ENCODE measurements at places on chromosomes 11 and 22.

DNA sequence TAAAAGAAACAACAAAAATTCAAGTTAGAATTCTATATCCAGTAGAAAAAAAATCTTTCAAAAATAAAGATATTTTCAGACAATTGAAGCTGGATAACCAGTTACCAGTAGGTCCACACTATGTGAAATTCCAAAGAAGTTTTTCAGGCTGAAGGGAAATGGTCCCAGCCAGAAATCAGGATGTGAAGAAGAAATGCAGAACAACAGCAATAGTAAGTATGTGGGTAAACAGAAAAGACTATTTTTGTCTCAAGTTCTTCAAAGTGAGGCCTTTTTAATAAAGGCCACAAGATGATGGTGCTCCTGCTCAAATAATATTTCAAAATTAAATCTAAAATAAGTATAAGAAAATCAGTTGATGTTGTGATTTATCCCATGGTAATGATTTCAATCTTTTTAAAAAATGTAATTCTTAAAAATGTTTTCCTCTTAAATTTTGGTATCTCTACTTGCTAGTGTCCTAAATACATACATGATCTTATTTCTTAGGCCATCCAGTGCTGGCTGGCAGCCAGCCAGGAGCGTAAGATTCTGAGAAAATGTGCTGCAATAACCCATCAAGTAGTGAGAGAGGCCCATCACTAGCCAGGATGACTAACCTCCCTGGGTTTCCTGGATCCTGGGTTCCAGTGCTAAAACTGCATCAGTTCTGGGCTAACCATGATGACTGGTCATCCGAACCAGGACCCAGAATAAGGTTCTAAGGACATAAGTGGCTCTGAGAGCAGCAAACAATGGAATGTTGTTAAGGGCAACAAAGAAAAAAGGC lies 15.6 kb upstream of the UCP3 start:
- no peak for DNase-seq

GRCh38 chr11:74770456-74770855 lies 21.8 kb downstream of the RNF169 start:
- DNase-seq: no peak

DNA sequence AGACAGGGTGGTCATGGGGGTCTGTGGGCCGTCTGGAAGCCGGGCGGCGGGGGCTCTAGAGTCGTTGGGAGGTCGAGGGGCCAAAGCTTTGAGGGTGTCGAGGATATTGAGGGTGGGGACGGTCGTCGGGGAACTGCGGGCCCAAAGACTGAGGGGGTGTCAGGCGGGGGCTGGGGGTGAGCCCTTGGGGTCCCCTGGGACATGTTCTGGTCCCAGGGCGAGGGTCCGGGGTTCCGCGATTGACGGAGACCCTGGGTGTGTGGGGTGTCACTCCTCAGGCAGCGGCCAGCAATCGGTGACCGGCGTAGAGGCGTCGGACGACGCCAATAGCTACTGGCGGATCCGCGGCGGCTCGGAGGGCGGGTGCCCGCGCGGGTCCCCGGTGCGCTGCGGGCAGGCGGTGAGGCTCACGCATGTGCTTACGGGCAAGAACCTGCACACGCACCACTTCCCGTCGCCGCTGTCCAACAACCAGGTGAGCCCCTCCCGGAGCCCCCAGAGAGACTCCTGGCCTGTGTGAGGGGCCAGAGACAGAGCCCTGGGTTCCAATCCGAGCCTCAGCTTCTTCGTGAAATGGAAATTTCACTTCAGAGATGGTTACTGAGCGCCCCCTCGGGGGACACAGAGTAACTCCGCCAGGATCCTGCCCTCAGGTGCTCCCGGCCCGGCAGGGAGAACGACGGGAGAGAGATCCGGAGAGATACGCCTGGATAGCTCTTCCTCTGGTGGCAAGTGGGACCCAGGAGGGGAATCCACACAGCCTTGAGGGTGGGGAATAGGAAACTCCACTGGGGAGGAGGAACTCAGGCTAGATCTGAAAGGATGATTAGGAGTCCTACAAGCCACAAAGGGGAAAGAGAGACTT lies 714 bp downstream of the SDF2L1 start:
- peak; percentile 50 for DNase-seq

DNA sequence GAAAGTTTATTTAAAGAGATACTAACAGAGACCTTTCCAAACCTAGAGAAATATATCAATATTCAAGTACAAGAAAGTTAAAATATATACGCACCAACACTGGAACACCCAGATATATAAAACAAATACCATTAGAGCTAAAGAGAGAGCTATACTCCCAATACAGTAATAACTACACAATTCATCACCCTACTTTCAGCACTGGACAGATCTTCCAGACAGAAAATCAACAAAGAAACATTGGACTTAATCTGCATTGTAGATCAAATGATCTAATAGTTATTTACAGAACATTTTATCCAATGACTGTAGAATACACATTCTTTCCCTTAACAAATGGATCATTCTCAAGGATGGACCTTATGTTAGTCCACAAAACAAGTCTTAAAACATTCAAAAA lies 311.9 kb downstream of the METTL15 start:
- DNase-seq: no peak

DNA sequence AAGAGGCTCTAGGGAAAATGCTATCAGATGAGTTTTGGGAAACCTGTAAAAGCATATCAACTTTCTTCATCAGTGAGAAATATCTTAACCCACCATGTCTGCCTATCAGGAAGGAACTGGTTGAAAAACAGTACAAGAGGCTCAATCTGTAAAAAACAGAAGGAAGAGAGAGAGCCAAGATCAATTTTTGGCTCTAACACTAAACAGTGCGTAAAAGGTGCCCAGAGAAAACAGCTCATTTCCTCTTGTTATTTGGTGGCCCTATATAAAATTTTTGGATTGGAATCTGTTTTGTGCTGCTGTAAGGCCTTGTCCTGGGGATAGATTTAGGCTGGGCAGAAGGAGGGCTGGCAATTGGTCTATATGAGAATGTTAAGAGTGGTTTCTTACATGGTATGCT lies 12.1 kb downstream of the MS4A2 start:
- DNase-seq: no peak

- no peak for DNase-seq
Observed at GRCh38 chr11:112784323-112785073, 176.7 kb upstream of the NCAM1 start.

- no peak for DNase-seq
Observed at GRCh38 chr11:114179234-114179941, 116.8 kb upstream of the NNMT start.

- no peak for DNase-seq
Observed at GRCh38 chr11:36312611-36313472, 16.8 kb downstream of the PRR5L start.

DNA sequence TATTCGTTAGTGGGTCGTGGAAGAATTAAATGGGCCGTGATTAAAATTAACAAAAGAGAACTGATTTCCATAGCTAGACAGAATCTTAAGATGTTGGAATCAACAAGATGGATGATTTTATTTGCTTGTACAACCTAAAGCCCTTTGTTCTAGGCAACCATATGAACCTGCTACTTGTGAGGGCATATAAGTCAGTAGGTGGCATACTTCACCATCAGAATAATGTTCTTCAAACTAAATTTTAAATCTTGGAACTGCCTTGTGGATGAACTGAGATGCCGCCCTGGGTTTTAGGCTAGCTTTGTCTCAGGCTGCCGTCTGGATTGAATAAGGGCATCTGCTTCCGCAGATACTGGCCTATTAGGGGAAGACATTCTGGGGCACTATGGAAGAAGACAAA lies 40.9 kb downstream of the CSRP3 start:
- DNase-seq: no peak

DNA sequence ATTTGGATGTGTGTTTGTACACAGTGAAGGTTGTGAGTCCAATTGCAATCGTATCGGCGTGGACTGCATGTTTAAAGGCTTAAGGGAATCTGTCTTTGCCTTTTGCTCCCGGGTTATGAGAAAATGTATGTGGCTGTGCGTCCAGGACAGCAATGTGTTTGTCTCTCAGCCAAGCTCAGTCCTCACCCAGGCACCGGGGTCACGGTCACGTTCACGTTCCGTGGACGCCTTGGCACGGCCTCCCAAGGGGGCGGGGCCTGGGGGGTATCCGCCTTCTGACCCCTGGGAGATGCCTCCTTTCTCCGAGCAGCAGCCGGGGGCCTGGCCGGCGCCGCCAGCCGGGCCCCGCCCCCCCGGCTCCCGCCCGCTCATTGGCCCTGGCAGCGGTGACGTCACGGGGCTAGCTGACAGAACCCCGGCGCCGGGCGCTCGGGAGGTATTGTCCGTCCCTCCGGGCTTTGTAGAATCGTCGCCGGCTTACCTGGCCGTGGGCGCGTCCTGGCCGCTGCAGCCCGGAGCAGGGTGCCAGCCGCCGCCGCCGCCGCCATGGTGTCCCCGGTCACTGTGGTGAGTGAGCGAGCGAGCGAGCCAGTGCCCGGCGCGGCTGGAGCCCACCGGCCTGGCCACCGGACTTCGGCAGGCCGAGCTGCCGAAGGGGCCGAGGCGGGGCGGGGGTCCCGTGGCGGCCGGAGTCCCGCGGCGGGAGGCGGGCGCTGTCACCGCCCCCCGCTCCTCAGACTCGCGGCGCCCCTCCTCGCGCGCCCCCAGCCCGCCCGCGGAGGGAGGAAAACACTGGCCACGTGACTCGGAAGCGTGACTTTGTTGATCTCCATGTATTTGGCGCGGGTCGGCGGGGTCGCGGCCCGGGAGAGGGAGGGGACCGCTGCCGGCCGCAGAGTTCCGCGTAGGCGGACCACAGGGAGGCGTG lies at the start of gene TMEM86A:
TSS of gene TMEM86A (plus strand) at position 439 of the 928 bp plus-strand sequence. CDS start at position 547, 108 bp downstream.
- peak; percentile 75 for DNase-seq

DNA sequence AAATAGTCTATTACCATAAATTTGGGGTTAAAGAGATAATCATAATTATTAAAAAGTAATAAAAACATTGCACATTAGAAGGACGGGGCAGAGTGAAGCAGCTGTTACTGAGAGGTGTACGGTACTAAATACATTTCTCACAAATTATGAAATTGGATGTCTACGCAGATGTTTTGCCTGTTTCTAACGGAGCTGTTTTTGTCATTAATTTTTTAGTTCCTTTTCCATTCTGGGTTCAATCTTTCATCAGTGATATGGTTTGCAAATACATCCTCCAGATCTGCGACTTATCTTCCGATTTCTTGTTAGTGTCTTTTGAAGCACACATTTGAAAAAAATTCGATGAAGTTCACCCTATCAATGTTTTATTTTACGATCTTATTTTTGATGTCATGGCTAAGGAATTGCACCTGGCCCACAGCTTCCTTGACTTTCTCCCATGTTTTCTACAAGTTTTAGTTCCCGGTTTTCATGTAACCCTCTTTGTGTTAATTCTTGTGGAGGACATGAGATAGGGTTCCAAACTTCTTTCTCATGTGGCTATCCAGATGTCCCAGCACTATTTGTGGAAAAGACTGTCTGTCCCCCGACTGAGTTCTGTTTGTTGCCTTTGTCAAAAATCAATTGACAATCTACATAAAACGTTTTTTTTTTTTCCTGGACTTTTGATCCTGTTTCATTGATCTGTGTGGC lies 21.3 kb upstream of the KRTAP5-6 start:
- DNase-seq: no peak

DNA sequence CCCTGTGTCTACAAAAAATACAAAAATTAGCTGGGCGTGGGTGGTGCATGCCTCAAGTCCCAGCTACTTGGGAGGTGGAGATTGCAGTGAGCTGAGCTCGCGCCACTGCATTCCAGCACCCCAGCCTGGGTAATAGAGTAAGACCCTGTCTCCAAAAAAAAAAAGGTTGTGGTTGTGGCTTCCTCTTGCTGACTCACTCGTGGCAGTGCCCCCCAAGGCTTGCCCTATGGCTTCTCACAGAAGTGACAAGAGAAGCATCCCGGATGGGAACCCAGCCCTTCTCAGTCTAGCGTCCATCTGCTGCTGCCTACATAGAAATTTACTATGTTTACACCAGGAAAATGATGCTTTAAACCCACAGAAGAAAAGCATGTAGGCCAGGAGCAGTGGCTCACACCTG lies 68.5 kb upstream of the PITPNB start:
- DNase-seq: no peak

DNA sequence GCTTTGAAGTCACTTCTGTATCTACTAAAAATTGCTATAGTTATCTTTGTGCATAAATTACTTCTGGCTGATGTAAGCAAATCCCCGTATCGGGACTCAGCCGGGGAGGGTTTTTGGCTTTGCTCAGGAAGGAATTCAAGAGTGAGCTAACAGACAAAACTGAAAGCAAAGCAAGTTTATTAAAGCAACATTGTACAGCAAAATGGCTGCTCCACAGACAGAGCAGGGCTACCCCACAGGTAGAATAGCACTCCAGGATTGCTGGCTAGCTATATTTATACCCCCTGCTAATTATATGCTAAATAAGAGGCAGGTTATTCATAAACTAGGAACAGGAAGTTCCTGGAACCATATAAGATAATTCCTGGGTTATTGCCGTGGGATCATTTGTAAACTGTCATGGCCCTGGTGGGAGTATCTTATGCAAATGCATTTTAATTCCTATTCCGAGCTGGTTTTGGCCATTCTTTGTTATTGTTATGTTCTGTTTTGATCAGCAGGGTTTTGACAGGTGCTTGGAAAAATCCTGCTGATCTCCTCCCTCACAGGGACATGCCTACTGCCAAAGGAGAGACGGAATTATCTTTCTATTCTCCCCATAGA lies 15.2 kb downstream of the MIF start:
- DNase-seq: no peak

- DNase-seq: no peak
Observed at GRCh38 chr11:28537822-28538221, 429.6 kb downstream of the METTL15 start.

- DNase-seq: no peak
Observed at GRCh38 chr11:2436521-2437031, 7.7 kb downstream of the TRPM5 start.

GRCh38 chr22:21697021-21697771 lies 31.4 kb downstream of the PPIL2 start:
- DNase-seq: no peak

DNA sequence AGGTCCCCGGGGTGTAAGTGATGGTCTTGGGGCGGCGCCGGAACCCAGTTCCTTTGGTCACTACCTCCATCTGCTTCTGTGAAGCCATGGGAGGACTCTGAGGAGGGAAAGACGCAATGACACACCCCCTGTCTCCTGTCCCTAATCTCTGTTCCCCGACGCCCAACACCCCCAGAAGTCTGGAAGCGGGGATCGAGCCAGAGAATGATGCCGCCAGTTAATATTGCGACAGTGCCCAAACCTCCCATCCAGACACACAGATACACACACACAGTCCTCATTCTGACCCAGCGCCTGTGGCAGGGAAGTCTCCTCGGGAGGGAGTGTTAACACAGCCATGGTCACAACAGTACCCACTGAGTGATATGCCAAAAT lies 352 bp downstream of the C22orf23 start:
- no peak for DNase-seq

- no peak for DNase-seq
Observed at GRCh38 chr11:130223291-130223971, 63.8 kb downstream of the ST14 start.

DNA sequence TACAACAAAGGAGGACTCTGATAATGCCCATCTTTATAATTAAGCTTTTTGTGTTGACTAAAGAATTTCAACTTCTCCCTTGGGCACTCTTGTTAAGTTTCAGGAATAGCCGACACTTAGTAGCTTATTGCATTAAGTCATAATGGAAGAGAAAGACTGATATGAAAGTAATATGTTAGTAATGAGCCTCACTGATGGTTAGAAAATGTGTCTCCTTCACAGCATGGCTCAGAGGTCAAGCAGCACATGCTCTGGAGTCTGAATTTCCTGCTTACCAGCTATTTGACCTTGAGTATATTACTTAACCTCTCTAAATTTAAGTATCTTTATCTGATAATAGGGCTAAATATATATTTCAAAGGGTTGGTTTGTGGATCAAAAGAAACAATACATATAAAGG lies 39.0 kb downstream of the PDGFD start:
- no peak for DNase-seq

- DNase-seq: no peak
Observed at GRCh38 chr11:24234822-24235508, 261.9 kb upstream of the LUZP2 start.
